Fibroblast of skin of left quadriceps (primary cell): ENCODE measurements at places on chromosomes 13 and 19.
A peak's percentile ranks its signal among the peaks of the same experiment; 100 is the strongest.

DNA sequence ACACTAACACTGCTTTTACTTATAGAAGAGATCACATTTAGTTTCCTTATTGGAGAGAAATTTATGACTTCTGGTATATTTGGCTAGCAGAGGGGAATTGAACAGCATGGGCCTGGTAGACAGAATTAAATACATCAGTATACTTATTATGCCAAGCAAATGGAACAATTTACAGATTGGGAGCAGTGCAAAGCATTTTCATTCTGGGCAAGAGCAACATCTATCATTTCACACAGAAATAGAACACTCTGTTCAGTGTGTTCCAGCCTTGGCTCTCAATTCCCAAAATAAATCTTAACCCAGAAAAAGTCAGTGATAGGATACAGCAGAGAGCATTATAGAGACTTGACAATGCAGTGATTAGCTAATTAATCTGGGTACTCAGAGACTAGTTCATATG is 604.0 kb upstream of the SLITRK6 start:
- DNase-seq = no peak

DNA sequence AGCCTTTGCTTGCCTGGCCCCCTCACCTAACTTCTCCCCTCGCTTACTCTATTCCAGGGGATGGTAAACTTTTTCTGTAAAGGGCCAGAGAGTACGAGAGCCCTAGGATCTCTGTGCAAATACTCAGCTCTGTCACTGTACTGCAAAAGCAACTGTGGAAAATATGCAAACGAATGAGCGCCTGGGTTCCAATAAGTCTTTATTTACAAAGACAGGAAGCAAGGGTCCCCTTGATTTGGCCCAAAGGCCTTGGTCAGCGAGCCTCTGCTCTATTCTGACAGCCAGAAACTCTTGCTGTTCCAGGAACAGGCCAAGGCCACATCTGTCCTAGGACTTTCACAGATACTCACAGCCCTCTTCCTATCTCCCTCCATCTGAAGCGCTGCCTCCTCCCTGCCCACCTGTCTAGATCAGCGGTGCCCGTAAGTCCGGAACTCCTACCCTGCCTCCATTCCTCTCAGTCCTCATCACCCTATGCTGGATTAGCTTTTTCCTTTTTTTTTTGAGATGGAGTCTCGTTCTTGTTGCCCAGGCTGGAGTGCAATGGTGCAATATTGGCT is 37.3 kb downstream of the OPA3 start:
- no peak for DNase-seq

- DNase-seq = no peak
Measured at GRCh38 chr19:10724573-10725071, 6.7 kb downstream of the DNM2 start.

- DNase-seq = no peak
Measured at GRCh38 chr13:27796544-27797227, 4.4 kb downstream of the GSX1 start.

DNA sequence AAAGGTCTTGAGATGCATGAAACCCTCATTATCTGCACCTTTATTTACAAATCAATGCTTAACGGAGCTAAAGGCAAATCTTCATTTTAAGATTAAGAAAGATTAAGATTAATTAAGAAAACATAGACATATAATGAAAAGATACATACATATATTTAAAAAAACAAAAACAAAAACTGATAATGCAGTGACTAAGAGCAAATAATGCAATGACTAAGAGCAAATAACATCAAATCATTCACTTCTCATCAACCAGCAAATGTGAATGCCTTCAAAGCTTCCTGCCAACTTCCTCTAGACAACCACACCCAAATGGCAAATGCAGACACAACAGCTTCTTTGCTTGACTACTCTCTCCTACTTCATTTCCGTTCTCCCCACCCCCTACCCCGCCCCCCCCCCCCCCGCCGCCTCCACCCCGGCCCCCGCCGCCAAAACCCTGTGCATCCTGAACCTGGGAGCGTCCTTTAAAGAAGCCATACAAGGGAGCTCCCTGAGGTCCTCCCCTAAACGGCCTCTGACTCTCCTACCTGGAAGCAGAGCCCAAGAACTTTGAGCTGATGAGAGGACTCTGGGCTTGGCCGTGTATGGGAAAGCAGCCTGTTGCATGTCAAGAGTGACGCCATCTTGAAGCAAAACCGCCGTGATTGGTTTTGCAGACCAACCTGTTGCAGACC is 24.5 kb downstream of the TEX101 start:
- DNase-seq = no peak

GRCh38 chr13:113783200-113783881 is 24.3 kb downstream of the TMEM255B start:
- no peak for DNase-seq

- DNase-seq = no peak
Measured at GRCh38 chr19:13959141-13959961, 7.0 kb downstream of the DCAF15 start.

DNA sequence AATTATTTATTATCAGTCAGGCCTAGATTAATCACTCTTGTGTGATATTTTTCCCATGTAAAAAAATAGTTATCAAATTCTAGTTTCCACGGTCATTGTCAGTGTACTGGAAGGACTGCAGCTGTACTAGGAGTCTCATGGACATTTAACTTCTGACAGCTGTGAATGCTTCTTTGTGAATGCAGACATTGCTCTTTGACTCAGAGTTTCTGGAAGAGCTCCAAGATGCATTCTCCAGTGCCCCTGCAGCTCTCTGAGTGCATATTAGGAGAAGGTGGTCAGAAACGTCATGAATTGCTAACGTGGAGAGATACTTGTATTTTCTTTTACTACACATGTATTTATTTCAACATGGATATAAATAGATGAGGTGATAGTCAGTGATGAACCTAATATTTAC is 9.7 kb upstream of the SLITRK5 start:
- peak; percentile 4 for DNase-seq

DNA sequence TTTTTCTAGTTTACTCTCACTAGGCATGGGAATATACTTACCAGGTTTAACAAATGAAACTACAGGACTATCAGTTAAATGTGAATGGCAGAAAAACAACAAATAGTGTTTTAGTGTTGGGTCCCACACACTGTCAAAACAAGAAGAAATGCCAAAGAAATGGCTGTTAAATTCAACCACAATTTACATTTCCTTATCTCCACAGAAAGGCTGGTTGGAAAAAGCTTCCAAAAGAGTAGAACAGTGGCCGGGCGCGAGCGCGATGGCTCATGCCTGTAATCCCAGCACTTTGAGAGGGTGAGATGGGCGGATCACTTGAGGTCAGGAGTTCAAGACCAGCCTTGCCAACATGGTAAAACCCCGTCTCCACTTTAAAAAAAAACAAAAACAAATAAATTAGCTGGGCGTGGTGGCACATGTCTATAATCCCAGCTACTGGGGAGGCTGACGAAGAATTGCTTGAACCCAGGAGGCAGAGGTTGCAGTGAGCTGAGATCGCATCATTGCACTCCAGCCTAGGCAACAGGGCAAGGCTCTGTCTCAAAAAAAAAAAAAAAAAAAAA is 66.5 kb downstream of the SERP2 start:
- DNase-seq = no peak

DNA sequence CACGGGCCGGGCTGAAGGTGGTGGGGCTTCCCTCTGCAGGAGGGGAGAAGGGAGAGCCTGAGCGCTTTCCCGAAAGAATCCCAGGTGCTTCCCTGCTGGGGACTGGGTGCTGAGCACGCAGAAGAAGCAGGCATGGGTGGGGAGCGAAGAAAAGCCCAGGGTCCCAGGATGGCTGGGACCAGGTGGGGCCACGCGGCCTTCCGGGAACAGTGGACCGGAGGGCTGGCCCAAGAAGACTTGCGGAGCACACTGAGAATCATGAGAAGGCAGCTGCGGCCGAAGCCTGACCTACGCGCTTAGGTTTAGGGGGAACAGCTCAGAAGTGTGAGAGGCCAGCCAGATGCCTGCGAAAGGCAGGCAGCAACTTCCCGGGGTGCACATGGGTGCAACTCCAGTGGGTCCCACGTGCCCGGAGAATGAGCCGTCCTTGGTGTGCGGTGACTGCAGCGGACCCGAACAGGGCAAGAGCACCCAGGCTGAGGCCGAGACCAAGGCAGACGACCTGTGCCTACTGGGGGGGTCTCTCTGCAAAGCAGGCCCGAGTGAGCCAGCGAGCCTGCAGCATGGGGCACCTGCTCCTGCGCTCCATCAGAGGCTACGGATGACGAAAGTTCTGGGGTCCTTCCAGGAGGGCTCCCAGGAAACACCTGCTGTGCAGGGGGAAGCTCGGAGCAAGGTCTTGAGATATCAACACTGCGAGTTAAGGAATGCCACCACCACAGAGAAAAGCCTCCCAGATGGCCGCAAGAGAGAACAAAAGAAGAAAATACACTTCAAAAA is 52.4 kb downstream of the MLLT1 start:
- DNase-seq = no peak

GRCh38 chr13:33235078-33235477 is 50.5 kb downstream of the STARD13 start:
- DNase-seq = peak; percentile 70

- no peak for DNase-seq
Measured at GRCh38 chr13:79108914-79109643, 297.0 kb downstream of the RBM26 start.
